Fibroblast of mammary gland (primary cell): ENCODE measurements at places on chromosomes 2 and 18.

GRCh38 chr2:172456002-172456401 is 28.6 kb downstream of the ITGA6 start:
- no peak for DNase-seq

GRCh38 chr2:27427863-27428212 is 593 bp upstream of the NRBP1 start:
- DNase-seq: peak; percentile 33

- peak; percentile 99 for DNase-seq
These were observed 28.8 kb upstream of the SIX3 start for GRCh38 chr2:44912660-44913059.

DNA sequence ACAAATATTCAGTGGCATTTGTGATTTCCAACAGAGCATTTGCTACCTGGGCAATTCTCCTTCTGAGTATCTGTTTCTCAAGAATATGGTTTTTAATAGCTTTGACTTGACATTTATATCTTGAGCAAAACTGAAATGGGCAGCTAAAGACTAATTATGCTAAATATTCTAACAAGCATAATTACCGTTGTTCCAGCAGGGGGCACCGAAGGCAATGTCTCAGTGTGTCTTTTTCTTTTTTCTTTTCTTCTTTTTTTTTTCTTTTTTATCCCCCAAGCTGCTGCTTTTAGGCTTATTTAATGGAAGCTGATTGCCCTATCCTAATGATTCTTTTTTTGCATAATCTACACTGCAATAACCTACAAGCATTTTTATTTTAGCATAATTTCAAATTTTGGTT is 138.9 kb upstream of the NABP1 start:
- DNase-seq: peak; percentile 54

DNA sequence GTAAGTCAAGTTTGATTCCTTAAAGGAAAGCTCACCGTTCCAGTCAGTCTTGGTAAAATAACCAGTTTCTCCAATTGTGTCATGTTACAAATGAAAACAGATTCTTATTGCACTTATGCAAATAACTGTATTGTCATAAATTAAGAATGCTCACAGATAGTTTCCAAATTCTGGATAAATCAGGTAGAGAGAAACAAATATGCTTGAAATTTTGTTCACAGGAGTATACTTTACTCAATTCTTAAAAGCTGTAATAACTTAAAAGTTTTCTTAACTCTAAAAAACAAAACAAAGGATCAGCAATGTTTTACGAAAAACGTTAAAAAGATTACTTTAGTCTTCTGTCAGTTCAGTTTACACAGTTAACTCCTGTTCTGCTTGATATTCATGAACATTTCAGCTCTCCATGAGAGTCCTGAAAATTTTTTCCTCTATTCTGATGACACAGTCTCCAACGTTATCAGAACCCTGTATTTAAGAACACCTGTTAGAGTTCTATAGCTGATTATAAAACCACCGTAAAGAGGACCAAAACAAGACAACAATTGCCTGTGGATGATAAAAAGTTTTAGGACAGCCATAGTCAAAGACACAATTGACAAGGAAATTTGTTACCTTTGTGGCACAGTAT is 4.4 kb downstream of the GAL3ST2 start:
- DNase-seq: no peak

DNA sequence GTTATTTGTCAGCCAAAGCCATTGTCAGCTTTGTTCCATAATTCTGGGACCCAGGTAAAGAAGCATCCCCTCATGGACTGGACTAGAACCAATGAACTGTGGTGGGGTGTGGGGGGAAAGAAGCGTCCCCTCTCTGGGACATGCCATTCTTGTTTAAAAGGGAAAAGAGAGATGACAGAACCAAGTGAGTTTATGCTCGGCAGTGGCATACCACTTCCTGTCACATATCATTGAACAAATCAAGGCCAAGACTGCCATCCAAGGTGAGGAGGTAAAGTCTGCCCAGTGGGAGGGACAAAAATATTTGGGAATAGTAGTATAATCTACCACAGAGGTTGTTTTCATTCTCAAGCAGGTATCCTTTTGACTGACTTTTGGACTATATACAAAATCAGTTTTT is 4.7 kb upstream of the GLS start:
- DNase-seq: no peak

DNA sequence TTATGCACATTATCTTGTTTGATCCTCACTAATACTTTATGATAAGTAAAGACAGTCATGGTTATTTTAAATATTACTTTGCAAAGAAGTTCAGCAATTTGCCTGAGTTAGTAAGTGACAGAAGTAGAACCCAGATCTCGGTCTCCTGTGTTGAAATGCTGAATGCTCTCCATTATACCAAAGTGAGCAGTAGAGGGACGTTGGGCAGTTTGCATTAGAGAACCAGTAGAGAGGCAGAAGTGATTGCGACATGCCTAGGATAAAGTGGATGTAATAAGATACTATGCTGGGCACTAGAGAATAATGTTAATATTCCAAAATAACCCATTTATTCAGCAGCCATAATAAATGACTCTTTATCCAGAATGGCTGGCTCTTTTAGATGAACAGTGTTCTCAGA is 201.0 kb downstream of the PMAIP1 start:
- peak; percentile 3 for DNase-seq

GRCh38 chr18:3060667-3061580 is 48.0 kb upstream of the LPIN2 start:
- no peak for DNase-seq

DNA sequence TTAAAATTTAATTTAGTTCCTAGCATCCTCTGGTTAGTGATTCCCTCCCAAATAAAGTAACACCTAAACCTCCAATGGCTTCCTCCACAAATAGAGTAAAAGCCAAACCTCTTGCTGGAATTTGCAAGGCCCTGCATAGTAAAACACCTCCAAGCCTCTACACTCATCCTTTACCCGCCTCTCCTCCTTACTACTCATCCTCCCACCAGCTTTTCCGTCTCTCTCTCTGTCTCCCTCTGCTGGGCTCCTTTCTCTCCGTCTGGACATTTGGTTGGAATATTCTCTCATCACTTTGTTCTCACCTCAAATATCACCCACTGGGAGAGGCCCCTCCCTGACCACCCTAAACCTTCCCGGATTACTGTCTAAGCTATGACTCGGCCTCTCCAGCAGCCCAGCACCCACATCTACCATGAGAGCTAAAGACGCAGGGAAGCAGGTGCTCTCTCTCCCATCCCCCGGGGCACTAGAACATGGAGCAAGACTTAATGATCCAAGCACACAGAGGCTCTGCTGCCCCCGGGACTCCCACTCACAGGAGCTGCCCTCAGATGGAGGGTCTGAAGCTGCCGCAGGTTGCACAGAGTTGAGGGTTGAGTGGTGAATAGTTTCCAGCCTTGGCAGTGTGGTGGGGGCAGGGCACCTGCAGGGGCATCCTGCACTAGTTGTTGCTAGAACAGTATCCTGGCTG is 167.2 kb downstream of the FBXO15 start:
- DNase-seq: peak; percentile 51

- DNase-seq: no peak
These were observed 323.1 kb downstream of the NBAS start for GRCh38 chr2:15238028-15238427.

DNA sequence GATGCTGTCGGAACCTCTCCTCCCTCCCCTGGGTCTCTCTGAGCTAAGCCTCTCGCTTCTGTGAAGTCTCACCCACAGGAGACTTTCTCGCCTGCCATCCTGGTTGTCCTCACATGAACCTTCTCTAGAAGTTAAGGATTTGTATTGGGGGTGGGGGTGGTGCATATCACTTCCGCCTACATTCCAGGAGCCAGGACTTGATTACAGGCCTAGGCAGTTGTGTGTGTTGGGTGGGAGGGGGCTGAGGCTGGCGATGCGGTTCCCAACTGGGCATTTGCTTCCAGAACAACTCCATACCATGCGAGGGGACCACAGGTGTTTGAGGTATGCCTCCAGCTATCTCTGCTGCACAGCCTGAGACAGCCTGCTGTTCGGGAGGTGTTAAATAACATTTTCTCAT is 56.8 kb upstream of the MGAT4A start:
- no peak for DNase-seq

DNA sequence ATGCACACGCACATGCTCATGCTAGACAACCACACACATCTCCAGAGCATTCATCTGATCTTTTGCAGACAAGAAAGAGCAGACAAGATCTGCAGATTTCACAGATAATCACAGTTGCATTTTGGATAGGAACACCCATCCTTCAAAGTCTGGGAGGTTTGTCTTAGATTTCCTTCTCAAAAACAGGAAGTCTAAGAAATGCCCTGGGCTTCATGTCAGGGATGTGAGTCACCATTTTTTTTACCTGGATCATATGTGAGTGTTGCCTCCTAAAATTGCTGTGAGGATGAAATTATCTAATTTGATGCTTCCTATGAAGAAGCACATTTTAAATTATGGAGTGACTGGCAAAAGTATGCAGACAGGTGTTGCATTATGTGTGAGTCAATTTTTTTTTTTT is 46.1 kb downstream of the SRD5A2 start:
- no peak for DNase-seq

- no peak for DNase-seq
These were observed 769 bp downstream of the ALMS1 start for GRCh38 chr2:73386342-73386868.

DNA sequence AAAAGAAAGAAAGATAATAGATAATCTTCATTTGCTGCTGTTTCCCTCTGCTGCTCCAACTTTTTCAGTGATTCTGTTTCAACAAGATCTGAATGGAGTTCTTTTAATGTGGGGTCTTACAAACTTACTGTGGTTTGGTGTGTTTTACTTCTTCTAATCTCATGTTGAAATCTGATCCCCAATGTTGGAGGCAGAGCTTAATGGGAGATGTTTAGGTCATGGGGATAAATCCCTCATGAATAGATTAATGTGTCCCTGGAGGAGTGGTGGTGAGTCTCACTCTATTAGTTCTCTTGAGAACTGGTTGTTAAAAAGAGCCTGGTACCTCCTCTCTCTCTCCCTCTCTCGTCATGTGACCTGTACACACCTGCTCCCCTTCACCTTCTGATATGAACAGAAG is 442.4 kb downstream of the EPHA4 start:
- no peak for DNase-seq

GRCh38 chr18:36340246-36340645 is 42.7 kb downstream of the FHOD3 start:
- no peak for DNase-seq
